HEK293T (cell line): ENCODE measurements at places on chromosomes 2 and 18.

DNA sequence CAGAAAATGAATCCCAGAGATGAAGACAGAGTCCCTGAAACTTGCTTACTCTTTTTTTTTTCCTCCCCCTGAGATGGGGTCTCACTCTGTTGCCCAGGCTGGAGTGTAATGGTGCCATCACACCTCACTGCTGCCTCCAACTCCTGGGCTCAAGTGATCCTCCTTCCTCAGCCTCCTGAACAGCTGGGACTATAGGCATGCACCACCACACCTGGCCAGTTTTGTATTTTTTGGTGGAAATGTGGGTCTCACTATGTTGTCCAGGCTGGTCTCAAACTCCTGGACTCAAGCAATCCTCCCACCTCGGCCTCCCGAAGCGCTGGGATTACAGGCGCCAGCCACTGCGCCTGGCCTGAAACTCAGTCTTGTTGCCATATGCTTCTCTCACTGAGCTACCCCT lies 27.8 kb downstream of the IGFBP2 start:
- no peak for DNase-seq

DNA sequence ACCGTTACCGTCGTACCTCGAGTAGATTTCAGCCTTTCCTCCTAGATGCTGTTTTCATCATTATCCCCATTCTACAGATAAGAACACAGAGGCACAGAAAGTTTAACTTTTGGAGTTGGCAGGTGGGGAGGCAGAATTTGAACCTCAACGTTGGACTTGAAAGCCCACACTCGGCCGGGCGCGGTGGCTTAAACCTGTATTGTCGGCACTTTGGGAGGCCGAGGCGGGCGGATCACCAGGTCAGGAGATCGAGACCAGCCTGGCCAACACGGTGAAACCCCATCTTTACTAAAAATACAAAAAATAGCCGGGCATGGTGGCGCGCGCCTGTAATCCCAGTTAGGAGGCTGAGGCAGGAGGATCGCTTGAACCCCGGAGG lies 11.5 kb downstream of the CATIP start:
- no peak for DNase-seq

DNA sequence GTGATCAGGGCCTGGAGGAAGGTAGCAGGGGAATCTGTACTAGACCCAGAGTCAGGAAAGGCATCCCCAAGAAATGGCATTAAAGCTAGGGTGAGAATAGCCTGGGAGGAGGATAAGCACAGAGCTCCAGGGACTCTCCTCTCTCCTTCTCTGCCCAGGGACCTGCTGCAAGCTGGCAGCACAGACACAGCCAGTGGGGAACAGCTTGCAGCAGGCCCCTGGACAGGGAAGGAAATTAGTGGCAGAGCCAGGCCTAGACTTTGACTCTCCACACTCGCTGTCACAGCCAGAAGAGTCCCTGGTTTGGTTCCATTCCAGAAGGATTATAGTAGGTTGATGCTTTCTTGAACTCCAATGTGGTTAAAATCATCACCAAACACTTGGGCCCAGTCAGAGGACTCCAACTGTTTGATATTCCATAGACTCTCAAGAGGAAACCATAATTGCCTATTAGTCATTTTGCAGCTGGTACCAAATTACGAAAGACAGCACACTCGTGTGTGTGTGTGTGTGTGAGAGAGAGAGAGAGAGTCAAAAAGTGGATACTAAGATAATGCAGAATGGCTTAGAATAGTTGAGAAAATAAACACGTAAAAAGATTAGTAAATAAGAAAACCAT lies 95.5 kb upstream of the ATP8B1 start:
- DNase-seq: no peak

GRCh38 chr2:219218217-219218731 lies 484 bp downstream of the ABCB6 start:
- DNase-seq: no peak

- no peak for DNase-seq
Observed at GRCh38 chr2:10242998-10243925, 59.4 kb upstream of the HPCAL1 start.

- no peak for DNase-seq
Observed at GRCh38 chr18:23499291-23499781, 4.0 kb upstream of the RMC1 start.

DNA sequence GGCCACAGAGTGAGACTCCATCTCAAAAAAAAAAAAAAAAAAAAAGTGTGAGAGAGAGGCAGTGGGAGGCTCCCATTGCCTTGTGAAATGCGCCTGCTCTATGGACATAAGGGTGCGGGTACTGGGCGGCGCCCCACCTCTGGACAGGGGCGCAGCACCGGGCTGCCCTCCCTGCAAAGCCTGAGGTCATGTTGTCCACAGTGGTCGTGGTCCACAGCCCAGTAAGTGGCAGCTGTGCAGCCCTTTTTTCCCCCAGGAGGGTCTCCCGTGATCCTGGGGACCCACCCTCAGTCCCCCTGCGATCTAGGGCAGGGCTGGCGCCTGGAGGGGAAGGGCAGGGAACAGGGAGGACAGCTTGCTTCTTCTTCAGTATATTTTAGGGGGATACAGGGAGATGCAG lies 37.8 kb downstream of the LPIN1 start:
- no peak for DNase-seq

DNA sequence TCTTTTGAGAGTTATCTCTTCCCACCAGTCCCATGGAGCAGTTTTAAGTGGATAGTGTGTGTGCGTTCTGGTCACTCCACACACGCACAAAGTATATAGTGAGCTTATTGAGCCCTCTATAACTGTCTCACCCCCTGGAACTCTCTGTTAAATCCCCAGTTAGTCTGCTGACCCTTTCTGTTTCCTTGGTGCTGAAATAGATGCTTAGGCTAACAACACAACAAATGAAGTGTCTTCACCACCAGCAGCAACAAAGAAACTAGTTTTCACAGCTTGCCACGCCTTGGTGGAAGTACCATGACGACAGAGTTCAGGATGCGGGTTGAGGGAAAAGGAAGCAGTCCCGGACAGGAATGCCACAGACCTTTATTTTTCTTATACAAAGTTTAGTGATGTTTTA lies 203.5 kb upstream of the TMEFF2 start:
- DNase-seq: no peak

DNA sequence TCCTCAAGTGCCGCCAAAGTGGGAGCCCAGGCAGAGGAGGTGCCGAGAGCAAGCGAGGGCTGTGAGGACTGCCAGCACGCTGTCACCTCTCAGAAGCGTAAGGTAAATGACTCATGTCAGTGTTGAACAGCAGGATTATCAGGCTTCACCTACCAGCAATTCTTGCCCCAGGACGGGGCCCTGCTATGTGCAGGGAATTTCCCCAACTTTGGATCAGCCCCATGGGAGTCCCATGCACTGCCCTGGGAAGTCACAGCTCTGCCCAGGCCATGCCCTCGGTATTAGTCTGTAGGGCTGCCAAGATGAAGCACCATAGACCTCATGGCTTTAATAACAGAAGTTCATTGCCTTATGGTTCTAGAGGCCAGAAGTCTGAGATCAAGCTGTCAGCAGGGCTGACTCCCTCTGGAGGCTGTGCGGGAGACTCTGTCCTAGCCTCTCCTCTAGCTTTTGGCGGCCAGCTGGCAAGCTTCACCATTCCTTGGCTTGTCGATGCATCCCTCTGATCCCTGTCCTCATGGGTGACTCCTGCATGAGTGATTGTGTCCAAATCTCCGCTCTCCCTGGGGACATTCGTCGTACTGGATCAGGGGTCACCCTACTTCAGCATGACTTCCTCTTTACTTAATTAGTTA lies 55.9 kb downstream of the TRPM8 start:
- no peak for DNase-seq

- DNase-seq: no peak
Observed at GRCh38 chr2:37838541-37839167, 86.4 kb upstream of the RMDN2 start.

DNA sequence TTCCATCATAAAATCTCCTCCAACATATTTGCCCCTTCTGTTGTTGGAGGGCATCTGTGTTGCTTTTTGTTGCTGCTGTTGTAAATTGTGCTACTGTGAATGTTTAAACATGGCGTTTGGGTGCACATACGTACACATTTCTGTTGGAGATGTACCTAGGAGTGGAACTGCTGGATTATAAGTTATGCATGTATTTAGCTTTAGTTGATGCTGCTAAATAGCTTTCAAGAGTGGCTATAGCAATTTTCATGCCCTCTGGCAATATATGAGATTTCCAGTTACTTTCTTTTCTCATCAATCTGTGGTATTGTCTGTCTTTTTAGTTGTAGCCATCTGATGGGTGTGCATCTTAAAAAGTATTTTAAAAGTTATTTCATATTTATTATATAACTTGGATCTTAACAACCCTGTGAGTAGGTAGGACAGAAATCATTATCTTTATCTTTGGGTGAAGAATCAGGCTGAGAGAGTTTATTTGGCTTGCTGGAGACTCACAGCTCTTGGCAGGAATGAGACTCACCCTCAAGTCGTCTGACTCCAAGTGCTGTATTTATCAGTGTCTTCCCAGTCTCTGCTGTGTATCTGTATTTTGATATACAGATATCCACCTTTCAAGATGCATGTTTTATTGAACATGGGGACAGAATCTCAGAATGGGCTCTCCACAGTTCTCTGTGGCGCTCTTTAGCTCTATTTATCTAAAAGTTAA lies 16.9 kb downstream of the ZNF236 start:
- no peak for DNase-seq

DNA sequence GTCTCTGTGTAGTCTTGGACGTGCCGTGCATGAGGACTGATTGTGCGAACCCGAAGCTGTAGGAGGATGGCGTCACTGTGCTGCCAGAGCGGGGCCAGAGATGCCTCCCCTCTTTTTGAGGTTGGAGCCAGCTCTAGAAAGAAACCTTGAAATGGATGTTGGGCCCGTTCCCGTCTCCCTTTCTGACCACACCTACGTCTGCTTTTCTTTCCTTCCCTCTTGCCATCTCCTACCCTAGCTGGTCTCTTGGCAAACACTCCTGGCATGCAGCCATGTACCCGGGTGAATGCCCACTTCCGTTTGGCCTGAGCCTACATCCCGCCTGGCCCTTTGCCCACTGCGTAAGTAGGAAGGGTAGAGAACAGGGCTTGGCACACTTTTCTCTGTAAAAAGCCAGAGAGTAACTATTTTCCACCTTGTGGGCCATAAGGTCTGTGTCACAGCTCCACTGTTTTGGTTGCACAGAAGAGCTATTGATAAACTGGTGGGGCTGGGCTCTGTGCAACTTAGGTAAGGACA lies 37.4 kb downstream of the SH3BP4 start:
- DNase-seq: no peak

DNA sequence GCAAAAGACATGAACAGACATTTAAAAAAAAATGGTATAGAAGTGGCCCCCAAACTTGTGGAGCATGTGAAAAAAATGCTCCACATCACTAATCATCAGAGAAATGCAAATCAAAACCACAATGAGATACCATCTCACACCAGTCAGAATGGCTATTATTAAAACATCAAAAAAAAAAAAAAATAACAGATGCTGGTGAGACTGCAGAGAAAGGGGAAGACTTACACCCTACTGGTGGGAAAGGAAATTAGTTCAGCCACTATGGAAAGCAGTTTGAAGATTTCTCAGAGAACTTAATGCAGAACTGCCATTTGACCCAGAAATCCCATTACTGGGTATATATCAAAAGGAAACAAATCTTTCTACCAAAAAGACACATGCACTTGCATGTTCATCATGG lies 164.8 kb downstream of the RIT2 start:
- no peak for DNase-seq

GRCh38 chr18:75450906-75451305 lies 23.4 kb upstream of the SMIM21 start:
- no peak for DNase-seq

- no peak for DNase-seq
Observed at GRCh38 chr2:151790689-151791088, 37.5 kb downstream of the ARL5A start.

GRCh38 chr18:8706791-8707555 lies 1.6 kb downstream of the MTCL1 start:
- DNase-seq: peak; percentile 39

- no peak for DNase-seq
Observed at GRCh38 chr2:12074126-12074844, 327.9 kb downstream of the LPIN1 start.

GRCh38 chr2:181310967-181311366 lies 146.2 kb upstream of the ITGA4 start:
- no peak for DNase-seq

DNA sequence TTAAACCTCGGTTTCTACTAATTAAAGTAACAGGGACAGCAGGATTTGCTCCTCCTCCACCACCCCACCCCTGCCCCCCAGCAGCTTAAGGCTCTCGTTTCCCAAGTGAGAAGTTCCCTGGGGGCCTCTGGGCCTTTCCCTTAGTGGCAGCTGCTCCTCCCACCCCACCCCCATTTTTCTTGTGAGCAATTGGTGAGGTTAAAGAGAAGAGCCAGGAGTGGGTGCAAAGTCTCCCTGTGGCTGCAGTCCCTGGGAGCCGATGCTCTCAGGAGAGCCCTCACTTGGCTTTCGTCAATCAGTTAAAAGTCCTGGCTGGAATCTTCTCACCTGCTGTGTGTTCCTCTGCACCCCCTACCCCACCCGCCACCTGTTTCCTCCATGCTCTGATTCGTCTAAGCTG lies 48.7 kb upstream of the AGAP1 start:
- no peak for DNase-seq

GRCh38 chr2:168772704-168773103 lies 29.7 kb upstream of the NOSTRIN start:
- no peak for DNase-seq

GRCh38 chr18:567122-567521 lies 13.1 kb upstream of the CETN1 start:
- no peak for DNase-seq

DNA sequence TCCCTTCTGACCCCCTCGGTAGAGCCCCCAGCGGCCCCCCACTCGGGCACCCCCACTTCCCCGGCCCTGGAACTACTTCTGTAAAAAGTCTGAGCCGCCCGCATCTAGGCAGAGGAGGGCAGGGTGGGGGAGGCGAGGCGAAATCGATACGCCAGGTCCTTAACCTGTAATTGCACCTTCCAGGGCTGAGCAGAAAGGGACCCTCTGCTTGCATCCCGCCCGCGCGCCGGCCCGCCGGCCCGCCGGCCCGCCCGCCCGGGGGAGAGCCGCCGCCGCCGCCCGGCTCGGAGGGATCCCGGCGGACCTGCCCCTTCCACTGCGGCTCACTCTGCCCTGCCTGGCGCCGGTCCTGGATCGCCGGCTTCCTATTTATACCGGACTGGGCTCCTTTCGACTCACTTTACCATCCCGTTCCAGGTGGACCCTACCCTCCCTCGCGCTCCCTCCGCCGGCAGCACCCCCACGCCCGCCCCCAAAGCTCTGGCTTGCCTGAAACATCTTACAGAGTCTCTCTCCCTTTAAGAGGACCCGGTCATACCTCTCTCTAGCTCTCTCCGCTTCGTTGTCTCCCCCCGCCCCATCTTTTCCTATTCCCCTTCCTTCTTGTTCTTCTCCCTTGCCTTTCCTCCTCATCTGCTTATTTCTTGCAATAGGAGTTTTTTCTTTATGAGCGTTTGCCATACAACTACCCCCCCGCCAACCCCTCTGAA lies 797 bp downstream of the KLHL14 start:
- DNase-seq: peak; percentile 76

- DNase-seq: no peak
Observed at GRCh38 chr2:223621901-223622300, 19.7 kb upstream of the SCG2 start.

GRCh38 chr2:105114551-105114950 lies 76.7 kb downstream of the MRPS9 start:
- peak; percentile 61 for DNase-seq
